Transverse colon (tissue), 4 donors: ENCODE measurements at places on chromosomes 16 and 17. TPM values are rescaled to one million over a fixed set of nuclear protein-coding genes. Genes with fewer than 3 reads are reported as not detected.
A peak's percentile ranks its signal among the peaks of the same experiment; 100 is the strongest.

The BEAN1 gene
- 0.40 TPM for total RNA-seq

The ZMYND15 gene
- total RNA-seq: 0.82 TPM

The ARHGDIG gene
- total RNA-seq: not detected

The MTMR4 gene
- total RNA-seq: 79.6 TPM

The ACSM2A gene
- total RNA-seq: not detected

The EVPL gene
- 19.1 TPM for total RNA-seq

The CCL7 gene
- not detected for total RNA-seq

The G6PC1 gene
- total RNA-seq: 0.32 TPM

GRCh38 chr17:61519139-61519538 lies 66.9 kb downstream of the TBX4 start:
- no peak for DNase-seq

GRCh38 chr16:87126403-87127025 lies 190.7 kb downstream of the C16orf95 start:
- no peak for DNase-seq

- no peak for DNase-seq
These were observed 39.1 kb downstream of the DHX38 start for GRCh38 chr16:72132726-72133125.

DNA sequence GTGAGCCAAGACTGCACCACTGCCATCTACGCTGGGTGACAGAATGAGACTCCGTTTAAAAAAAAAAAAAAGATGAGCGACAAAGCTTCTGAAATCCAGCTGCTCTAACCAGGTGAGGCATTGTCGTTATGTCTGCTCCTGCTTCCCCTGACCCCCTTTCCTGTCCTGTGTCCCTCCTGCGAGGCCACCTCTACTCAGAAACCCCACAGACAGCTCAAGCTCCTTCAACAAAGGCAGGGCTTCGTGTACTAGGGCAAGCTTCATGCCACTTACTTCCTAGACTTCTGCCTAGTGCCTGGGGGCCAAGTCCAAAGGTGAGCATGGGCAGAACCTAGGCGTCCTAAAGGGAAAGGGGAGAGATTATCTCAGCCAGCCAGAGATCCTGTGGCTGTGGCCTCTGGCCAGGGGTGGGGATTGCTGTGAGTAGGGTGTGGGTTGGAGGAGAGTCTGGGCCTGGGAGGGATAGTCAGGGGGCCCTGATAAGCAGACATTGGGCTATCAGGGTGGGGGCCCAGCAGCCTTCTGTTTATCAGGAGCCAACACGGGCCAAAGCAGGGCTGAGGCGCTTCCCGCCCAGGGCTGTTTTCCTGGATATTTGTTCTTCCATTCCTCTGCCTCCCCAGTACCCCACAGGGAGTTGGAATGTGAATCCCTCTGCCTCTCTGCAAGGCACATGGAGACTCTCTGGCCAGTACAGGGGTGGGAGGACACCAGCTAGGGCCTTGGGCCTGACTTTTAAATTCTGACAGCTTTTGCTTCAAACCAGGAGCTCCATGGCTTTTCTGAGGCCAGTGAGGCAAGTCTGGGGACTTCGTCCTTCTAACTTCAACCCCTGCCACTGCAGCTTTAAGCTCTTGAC lies 10.4 kb downstream of the ERAL1 start:
- DNase-seq: peak; percentile 75

GRCh38 chr17:83099570-83100181 lies 20.3 kb downstream of the METRNL start:
- peak; percentile 33 for DNase-seq

DNA sequence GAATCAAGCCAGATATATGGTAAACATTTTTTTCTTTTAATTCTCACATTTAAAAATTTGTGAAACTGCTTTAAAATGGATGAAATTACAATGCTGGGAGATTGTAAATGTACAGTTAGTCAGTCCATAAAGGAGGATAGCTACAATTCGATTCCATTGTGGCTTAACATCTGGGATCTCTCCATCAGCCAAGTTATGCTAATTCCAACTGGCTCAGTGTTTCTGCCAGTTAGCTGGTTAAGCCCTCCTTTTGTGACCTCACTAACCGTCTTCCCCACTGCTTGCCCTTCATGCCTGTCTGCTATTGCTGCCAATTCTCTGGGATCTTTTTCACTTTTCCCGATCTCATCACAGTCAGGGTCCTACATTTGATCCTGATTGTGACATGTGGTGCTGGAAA lies 1347.6 kb downstream of the CDH11 start:
- DNase-seq: no peak

- DNase-seq: no peak
These were observed 11.0 kb downstream of the FTO start for GRCh38 chr16:53715023-53715384.

DNA sequence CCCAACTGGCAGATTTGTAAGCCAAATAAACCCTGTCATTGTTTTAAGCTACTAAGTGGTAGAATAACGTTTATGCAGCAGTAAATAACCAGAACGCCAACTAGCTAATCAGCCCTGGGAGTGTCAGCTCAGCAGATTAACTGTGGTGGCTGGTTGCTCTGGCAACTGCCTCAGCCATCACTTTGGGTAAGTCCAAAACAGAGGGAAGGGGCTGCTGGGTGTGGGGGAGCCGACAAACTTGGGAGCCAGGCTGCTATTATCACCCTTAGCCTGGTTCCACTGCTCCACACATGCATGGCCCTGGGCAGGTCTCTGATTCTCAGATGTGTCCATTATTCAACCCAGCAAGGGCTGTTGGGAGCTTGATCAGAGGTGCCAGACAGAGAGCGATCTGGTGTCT lies 22.2 kb upstream of the RHOT1 start:
- DNase-seq: no peak

DNA sequence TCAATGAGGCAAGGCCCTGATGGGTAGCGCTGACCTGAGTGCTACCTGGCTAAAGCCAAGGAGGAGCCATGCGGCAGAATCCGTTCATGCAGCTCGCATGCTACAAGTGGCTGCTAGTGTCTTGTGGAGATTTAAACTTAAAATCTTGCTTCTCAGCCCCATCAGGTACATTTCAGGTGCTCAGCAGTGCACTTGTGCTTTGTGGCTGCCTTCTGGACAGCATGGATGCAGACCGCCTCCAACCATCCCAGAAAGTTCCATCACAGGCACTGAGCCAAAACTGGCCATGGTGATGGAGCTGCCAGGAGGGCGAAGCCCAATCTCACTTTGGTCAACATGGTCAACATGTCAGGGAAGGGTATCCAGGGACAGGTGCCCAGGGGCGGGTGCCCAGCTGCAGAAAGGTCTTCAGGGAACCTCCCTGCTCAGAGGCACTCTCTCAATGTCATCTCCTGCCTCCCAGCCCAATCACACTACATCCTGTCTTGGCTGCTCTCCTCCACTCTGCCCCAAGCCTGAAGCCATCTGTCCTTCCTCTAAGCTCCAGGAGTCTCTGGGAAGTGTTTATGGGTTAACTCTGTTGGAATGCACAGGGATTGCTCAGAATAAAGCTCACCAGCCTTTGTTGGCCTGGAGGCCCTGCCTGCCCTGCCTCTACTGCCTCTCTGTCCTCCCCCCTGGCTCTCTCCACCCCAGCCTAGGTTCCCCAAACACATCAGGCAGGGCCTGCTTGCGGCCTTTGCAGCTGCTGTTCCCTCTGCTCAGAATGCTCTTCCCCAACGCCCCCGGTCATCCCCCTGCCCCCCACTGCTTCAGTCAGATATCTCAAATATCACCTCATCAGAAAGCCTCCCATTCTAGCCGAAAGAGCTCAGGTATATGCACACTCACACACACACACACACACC lies 18.3 kb upstream of the TNFRSF13B start:
- no peak for DNase-seq

DNA sequence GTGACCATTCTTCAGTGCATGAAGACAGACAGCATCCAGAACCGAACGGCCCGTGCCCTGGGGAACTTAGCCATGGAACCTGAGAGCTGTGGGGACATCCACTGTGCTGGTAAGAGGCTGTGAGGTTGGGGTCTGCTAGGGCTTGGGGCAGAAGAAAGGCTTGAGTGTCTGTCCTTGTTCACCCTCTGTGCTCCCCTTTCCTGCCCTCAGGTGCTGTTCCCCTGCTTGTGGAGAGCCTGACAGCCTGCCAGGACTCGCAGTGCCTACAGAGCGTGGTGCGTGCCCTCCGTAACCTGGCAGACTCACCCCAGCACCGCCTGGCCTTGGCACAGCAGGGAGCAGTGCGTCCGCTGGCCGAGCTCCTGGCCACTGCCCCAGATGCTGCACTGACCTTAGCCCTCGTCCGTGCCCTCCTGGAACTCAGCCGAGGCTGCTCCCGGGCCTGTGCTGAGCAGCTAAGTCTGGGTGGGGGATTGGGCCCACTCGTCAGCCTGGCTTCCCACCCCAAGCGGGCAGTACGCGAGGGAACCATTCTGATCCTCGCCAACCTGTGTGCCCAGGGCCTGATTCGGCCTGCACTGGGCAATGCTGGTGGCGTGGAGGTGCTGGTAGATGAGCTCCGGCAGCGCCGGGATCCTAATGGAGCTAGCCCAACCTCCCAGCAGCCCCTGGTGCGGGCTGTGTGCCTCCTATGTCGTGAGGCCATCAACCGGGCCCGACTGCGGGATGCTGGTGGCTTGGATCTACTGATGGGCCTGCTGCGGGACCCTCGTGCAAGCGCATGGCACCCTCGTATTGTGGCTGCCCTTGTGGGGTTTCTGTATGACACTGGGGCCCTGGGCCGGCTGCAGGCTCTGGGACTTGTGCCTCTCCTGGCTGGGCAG lies 2.9 kb downstream of the ARMC5 start:
- DNase-seq: no peak

DNA sequence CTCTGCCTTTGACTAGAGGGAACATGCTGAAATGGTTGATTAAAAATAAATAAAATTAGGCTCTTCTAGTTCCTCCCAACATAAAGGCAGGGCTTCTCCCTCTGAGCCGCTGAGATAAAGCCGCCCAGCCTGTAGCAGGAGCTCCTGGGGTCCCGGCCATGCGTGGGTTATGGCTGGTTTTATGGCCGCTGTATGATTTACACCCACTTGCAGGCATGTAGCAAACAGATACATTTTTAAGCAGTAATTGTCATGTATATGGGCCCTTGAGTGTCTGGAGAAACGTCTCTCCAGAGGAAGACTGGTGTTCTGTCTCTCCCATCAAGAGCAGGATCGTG lies 201.0 kb upstream of the TNRC6C start:
- no peak for DNase-seq

- no peak for DNase-seq
These were observed 51.5 kb downstream of the MPRIP start for GRCh38 chr17:17093764-17094163.

DNA sequence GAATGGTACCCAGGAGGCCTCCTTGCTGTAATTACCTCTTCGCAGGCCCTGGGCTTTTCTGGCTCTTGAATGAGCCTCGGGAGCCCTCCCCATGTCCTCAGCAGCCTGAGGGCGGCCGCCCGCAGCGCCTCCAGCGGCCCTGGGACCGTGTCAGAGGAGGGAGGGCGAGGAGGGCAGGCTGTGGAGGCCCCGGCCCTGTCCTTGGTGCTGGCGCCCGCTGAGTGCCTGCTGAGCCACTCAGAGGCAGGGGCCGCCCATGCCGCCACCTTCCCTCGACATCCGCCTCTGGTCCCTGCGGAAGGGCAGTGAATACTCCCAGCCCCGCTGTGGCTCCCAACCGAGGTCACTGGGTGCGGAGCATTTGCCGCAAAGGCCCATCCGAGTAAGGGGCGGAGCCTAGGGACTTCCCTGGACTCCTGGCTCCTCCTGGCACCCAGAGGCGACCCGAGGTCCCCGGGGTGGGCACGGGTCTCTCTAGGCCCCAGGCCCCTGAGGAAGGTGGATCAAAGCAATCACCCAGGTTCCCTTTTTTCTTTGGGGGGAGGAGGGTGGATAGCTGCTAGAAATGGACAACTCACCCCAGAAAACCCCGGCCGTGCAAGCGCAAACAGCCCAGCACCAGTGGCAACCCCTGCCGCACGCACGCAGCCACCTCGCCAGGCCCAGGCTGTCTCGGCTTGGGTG lies 2.8 kb downstream of the RBFOX3 start:
- DNase-seq: peak; percentile 20

DNA sequence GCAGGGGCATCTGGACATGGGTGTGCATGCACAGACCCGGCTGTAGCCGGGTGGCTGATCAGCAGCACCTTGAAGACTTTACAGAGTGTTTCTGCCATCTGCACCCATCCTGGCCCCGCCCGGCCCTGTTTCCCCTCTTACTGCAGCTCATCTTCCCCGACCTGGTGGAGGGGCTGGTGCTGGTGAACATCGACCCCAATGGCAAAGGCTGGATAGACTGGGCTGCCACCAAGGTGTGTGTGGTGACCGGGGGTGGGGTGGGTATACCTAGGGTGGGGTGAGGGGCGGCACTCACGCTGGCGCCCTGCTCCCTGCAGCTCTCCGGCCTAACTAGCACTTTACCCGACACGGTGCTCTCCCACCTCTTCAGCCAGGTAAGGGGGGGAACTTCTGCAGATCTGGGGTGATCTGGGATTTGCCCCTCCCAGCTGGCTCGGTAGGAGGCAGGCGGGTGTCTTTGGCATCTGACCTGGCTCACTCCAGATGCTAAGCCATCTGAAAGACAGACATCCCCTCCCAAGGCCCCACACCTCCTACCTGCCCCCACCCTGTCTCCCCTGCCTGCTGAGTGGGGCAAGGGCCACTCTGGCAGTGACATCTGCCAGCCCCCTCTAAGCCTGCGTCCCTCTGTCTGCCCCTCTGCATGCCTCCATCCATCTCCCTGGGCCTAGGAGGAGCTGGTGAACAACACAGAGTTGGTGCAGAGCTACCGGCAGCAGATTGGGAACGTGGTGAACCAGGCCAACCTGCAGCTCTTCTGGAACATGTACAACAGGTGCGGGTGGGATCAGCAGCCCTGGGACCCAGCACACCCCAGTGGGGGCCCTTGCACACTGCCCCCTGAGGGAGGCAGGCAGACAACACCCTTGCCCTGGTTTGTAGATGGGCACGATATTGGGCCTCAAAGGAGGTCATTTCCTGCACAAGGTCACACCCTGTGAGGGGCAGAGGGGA lies 6.6 kb downstream of the NDRG4 start:
- no peak for DNase-seq

- peak; percentile 36 for DNase-seq
These were observed 77.9 kb upstream of the LGALS9 start for GRCh38 chr17:27553019-27553511.

- DNase-seq: no peak
These were observed 39.9 kb downstream of the MSI2 start for GRCh38 chr17:57296231-57296630.

GRCh38 chr17:49223517-49224197 lies 6.9 kb downstream of the PHOSPHO1 start:
- peak; percentile 73 for DNase-seq

DNA sequence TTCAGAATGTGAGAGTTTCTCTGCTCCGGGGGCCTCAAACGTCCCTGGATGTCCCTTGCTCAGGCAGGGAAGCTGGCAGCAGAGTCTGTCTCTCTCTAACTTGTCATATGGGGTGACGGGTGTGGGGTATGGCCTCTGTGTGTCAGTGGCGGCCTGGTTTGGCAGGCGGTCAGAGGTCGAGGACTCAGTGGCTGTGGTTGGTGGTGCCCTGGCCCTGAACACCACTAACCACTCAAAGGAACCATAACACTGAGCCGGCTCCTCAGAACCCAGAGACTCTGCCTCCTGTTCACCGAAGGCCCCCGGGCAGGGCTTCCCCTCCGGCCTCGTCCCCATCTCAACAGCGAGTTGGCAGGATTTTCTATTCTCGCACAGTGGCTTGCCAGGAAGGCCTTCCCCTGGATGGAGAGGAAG lies 677 bp downstream of the P2RX1 start:
- DNase-seq: no peak

- no peak for DNase-seq
These were observed 130.8 kb downstream of the PMP22 start for GRCh38 chr17:15134363-15134762.
